ENCODE measurements at places on chromosomes 2 and 18.

- peak; percentile 84 for DNase-seq
Measured at GRCh38 chr2:47867205-47867604, 39.1 kb downstream of the FBXO11 start.

DNA sequence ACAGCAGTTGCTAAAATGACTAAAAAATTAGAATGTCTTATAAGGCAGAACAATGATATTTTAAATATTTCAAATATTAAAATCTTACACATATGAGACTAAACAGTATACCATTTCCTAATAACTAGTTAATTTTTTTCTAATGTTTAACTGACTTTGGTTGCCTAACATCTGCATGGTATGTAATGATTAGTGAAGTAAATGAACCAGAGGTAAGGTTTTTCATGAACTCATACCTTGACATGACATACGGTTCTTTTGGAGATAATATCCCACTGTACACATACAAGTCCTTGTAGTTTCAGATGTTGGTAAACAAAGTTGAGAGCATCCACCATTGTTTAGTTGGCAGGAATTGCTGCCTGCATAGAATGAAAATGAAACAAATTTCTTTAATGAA lies 1360.2 kb downstream of the LRP1B start:
- no peak for DNase-seq

GRCh38 chr2:236642584-236643291 lies 73.1 kb downstream of the ACKR3 start:
- DNase-seq: peak; percentile 100

DNA sequence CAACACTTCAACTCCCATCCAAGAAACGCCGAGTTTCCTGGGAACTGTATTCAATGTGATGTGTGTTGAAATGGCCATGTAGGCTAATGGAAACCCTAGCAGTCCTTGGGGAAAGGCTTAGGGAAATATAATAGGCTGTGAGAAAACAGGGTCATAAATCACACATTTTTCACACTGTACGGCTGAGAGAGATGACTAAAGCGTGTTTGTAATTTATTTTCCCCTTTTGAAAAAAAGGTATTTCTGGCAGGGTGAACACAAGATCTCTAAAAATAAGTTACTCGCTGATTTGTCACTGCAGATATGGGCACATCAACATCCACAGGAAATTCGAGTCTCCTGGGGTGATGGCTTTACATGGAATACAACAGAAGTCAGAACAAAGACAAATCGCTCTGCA lies 109.6 kb upstream of the ST6GAL2 start:
- peak; percentile 42 for DNase-seq

DNA sequence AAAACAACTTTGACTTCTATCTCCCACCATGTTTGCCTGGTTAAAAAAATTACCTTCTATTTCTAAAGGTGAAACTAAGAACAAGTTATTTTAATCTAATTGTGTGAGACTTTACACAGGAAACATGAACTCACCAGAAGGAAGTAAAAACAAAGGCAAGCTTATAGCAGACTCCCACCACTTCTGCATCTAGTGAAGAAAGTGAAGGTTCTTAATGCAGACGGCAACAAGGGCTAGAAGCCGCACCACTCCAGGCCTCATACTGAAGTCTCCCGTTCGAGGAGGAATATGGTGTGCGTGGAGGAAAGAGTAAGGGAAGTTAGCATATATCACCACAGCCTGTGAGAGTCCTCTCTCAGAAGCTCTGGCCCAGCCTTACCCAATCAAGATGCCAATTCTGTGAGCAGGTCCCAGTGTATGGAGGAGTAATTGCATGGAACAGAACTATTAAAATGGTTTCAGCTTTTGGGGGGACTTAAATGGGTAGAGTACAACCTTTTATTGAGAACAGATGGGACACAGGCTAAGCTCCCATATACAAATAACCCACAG lies 958.7 kb downstream of the BCL11A start:
- no peak for DNase-seq

DNA sequence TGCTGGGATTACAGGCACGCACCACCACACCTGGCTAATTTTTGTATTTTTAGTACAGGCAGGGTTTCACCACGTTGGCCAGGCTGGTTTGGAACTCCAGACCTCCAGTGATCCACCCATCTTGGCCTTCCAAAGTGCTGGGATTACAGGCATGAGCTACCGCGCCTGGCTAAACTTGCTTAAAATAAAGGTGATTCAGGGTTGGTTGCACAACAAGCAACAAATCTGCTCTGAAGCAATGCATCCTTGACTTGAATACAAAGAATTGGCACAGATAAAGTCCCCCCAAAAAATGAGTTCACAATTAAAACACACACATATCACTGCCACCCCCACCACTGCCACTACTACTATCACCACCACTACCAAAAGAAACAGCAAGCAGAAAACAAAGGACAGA lies 34.9 kb downstream of the CCDC88A start:
- no peak for DNase-seq

DNA sequence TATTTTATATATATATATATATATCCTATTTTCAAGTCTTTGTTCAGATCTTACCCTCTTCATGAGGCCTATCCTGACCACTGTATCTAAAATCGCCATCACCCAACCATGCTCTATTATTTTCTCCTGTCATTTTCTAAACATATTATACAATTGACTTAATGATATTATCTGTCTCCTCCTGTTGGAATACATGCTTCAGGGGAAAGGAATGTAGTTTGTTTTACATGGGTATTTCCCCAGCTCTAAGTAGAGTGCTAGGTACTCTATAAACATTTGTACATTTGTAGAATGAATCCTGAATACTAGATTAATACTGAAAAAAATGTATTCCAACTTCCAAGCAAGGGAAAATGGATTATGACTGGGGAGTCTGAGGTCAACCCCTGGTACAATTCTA lies 26.2 kb downstream of the TTC21B start:
- DNase-seq: no peak

DNA sequence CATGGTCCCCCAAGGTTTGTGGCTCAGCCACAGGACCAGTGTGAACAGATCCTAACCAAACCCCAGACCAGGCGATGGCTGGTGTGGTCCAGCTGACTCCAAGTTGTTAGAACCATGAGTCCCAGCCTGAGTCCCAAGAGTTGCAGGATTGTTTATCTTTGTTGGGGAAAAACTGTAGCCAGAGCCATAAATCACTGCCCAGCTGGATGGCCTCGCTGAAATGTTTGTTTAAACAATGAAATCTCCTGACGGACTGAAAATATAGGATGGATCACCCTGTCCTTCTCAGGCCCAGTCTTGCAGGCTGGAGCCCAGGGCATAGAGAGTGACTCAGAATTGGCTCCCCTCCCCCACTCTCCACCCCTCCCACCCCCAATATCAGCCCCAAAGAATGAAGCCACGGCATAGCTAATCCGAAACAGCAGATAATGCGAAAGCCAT lies 36.4 kb downstream of the PKDCC start:
- peak; percentile 77 for DNase-seq

- no peak for DNase-seq
Measured at GRCh38 chr2:10876394-10876793, 35.3 kb upstream of the KCNF1 start.
